Activated T-cell treated with anti-CD3 and anti-CD28 coated beads for 4 hours (primary cell): ENCODE measurements at places on chromosomes 3 and 15.

DNA sequence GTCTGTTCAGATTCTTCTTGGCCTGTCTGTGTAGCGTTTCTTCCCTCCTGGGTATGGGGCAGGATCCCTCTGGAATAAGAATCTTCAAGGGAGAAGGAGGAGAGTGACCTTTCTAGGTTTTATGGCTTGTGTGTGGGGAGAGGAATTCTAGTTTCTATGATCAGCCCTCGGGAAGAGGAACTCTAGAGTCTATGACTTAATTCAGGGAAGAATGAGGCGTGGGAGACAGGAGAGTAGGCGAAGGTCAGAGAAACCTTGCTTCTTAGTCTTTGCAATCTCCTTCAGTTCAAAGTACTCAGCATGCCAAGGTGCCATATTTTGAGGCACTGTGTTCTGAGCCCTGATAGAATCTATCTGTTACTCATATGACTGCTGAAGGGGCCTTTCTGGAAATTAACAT, 99.2 kb upstream of the C3orf80 start:
- DNase-seq, result no peak

- no peak for DNase-seq
These were observed 63.0 kb downstream of the VPS8 start for GRCh38 chr3:184874709-184875644.

GRCh38 chr3:178194539-178194938, 341.7 kb upstream of the KCNMB2 start:
- no peak for DNase-seq

- DNase-seq, result no peak
These were observed 159.2 kb upstream of the SLCO3A1 start for GRCh38 chr15:91694131-91694830.

DNA sequence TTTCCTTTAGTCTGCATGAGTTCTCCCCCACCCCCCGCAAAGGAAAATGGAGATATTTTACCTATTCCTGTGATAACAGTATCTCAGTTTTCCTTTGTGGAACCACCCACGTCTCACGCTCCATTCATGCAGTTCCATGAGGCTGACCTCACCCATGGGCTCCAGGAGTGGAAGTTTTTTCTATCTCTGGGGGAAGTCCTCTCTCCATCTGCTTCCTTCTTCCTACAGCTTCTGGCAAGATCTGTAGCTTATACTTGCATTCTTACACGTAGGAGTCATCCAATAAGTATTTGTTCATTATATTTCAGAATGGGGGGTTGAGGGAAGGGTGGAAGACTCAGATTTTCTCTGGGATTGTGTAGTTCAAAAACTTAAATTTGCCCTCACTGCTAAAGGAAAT, 5.8 kb upstream of the GLCE start:
- no peak for DNase-seq

DNA sequence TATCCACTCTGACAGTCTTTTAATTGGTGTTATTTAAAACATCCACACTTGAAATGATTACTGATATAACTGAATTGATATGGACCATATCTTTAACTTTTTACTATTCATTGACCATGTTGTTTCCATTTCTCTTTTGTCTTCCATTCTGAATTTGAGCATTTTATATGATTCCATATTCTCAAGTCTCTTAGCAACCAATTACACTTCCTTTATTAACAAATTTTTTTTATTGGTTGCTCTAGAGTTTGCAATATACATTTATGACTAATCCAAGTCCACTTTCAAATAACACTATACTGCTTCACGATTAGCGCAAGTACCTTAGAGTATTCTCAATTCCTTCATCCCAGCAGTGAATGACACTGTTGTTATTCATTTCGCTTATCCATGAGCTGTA, 16.4 kb downstream of the RFX7 start:
- DNase-seq, result no peak
